WTC11 (cell line): ENCODE measurements at places on chromosomes 2 and 18. TPM values are rescaled to one million over a fixed set of nuclear protein-coding genes. Genes with fewer than 3 reads are reported as not detected.

Gene C18orf63
- not detected in 3 replicates for total RNA-seq

Gene OTOS
- total RNA-seq, result not detected in 3 replicates

Gene SERPINB13
- total RNA-seq, result not detected in 3 replicates

Gene TRIM43
- 0.11 TPM in 1 of 3 replicates, not detected in the others for total RNA-seq

Gene TMEFF2
- 0.87 to 2.4 TPM (median 2.3 TPM) in 3 replicates for total RNA-seq

DNA sequence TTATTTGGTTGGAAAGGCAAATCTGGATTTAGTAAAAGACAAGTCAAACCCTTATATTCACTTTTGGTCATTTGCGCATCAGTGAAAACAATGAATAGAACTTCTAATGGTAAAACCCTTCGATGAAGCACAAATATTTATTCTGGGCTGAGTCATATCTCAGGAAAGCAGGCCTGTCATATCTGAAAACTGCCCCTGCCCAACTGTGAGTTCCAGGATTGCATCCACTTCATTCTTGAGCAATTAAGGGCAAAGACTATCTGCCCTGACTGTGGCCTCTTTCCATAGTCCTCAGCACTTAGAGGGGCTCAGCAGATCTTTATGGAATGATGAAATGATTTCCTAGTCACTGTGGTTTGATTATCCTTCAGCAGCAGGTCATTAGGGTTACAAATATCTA lies 795.2 kb upstream of the ID2 start:
- peaks cover 96% of the 10 kb centered on the region for H3K4me1 ChIP-seq
- H3K4me3 ChIP-seq, result no peak overlapping the region
- H3K27me3 ChIP-seq, result no peaks in the 10 kb centered on the region
- peak overlapping the region; percentile 89 for H3K27ac ChIP-seq
- DNase-seq, result no peak
- H3K36me3 ChIP-seq, result peaks cover 78% of the 10 kb centered on the region

GRCh38 chr2:161031511-161031910 lies 128.7 kb upstream of the TANK start:
- no peaks in the 10 kb centered on the region for H3K4me1 ChIP-seq
- H3K27me3 ChIP-seq, result no peaks in the 10 kb centered on the region
- no peak overlapping the region for H3K27ac ChIP-seq
- no peak overlapping the region for H3K4me3 ChIP-seq
- H3K36me3 ChIP-seq, result no peaks in the 10 kb centered on the region; the same call in 1 of the 2 replicates

- DNase-seq, result no peak
- H3K27me3 ChIP-seq, result peaks cover 9% of the 10 kb centered on the region
- peak overlapping the region; percentile 90 for H3K27ac ChIP-seq
- H3K4me1 ChIP-seq, result peaks cover 34% of the 10 kb centered on the region
Observed at GRCh38 chr2:240134956-240135520, 1.1 kb downstream of the COPS9 start.

DNA sequence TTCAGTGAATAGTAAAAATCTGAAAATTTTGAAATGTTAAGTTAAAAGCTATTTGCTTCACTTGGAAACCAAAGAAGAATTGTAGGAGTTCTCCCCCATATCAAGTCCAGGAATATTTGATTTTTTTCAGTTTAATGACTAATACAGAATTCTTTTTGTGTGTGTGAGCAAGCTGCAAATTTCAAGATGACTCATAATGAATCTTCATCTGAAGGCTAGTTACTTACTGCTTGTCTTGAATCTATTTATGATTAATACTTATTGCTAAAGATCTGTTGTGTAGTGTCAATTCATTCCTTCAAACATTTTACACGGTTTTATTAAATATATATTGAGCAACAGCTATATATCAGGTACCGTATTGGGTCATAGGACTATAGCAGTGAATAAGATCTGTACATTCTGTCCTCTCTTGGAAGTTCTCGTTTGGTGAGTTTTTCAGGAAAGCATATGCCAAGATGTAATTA lies 47.8 kb upstream of the CAVIN2 start:
- H3K4me1 ChIP-seq, result no peaks in the 10 kb centered on the region
- H3K4me3 ChIP-seq, result no peak overlapping the region
- no peak for DNase-seq
- H3K27me3 ChIP-seq, result no peaks in the 10 kb centered on the region
- H3K36me3 ChIP-seq, result peaks cover 9% of the 10 kb centered on the region

DNA sequence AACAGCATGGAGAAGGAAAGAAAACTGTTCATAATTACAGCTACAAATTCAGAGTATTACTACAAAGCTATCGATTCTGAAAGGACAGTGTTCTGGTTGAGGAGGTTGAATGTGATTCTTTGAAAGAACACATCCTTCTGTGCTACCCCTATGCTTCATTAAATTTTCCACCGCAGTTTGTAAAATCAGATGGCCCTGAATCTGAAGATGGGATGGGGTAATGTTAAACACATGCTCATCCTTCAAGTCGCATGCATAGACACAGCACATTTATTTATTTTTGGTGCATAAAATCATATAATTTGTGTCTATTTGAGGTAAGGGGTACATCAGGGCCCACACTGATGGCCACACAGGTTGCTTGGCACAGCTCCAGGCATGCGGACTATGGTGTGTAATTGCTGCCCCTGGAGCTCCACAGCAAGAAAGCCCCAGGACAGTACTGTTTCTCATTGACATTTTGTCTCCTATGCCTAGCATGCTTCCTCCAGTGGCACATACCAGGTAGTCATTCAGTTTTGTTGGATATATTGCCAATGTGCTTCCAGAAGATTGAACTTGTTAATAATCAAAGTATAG lies 238.8 kb upstream of the TANK start:
- no peak overlapping the region for H3K4me3 ChIP-seq
- H3K27ac ChIP-seq, result no peak overlapping the region
- DNase-seq, result no peak
- no peaks in the 10 kb centered on the region for H3K36me3 ChIP-seq

- no peak overlapping the region for H3K4me3 ChIP-seq
- H3K27ac ChIP-seq, result no peak overlapping the region
- DNase-seq, result no peak
- H3K36me3 ChIP-seq, result no peaks in the 10 kb centered on the region
Observed at GRCh38 chr2:100045000-100045399, 97.4 kb downstream of the AFF3 start.

DNA sequence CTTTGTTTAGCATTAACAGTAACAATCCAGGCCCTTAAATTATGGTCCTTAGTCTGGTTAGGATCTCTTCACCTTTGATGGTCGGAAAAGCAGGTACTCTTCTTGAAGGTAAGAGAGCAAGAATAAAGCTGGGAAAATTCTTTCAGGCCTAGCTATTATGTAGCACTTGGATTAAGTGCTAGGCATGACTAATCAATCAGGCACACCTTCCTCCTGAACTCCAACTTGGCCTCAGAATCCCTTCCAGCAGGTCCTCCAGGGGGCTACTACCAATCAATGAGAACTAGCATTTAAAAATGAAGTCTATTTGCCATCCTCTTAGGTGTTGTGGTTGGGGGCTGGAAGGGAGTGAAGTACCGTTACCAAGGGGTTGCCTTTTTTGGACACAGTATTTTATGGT lies 3.7 kb downstream of the SMYD1 start:
- no peak overlapping the region for H3K4me3 ChIP-seq
- H3K27me3 ChIP-seq, result no peaks in the 10 kb centered on the region
- DNase-seq, result no peak

- H3K27me3 ChIP-seq, result no peaks in the 10 kb centered on the region
- DNase-seq, result no peak
- H3K4me3 ChIP-seq, result no peak overlapping the region
- no peaks in the 10 kb centered on the region for H3K36me3 ChIP-seq
Observed at GRCh38 chr2:98149333-98149697, 62.3 kb downstream of the VWA3B start.

- no peak overlapping the region for H3K27ac ChIP-seq
- H3K27me3 ChIP-seq, result no peaks in the 10 kb centered on the region
Observed at GRCh38 chr18:63648241-63648640, 4.2 kb upstream of the SERPINB4 start.

DNA sequence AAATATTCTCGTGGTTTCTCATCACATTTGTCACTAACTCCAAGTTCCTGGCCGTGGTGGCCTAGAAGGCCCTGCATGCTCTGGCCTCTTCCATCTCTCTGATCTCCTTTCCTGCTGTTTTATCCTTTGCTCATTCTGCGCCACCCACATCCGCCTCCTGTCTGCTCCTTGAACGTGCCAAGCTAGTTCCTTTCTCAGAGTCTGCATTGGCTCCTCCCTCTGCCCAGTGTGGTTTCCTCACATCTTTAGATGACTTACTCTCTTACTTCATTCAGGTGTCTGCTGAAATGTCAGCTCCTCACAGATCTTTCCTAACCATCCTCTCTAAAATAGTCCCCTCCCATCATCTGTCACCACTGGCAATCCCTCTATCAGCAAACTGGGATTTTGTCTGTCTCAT lies 158.6 kb upstream of the RBMS1 start:
- no peak overlapping the region for H3K4me3 ChIP-seq
- H3K27me3 ChIP-seq, result no peaks in the 10 kb centered on the region
- DNase-seq, result no peak

DNA sequence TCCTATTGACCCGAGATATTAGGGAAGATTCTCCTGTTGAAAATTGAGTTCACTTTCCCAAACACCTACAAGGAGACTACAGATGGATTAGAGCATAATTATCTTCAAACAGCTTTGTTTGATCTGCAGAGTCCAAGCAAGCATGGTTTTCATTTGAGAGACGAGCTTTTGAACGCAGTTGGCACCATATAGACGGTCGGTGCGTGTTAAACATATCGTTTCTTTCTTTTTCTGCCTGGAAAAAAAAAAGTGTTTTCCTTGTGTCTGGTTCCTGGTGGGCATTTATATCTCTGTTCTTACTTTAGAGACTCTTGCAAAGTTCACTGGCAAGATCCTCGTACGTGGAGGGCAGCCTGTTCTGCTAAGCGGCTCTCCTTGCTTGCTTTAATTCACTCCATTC lies 248.9 kb downstream of the TMEM182 start:
- H3K4me1 ChIP-seq, result no peaks in the 10 kb centered on the region
- H3K27me3 ChIP-seq, result no peaks in the 10 kb centered on the region
- no peak overlapping the region for H3K4me3 ChIP-seq
- no peak overlapping the region for H3K27ac ChIP-seq
- H3K36me3 ChIP-seq, result no peaks in the 10 kb centered on the region

DNA sequence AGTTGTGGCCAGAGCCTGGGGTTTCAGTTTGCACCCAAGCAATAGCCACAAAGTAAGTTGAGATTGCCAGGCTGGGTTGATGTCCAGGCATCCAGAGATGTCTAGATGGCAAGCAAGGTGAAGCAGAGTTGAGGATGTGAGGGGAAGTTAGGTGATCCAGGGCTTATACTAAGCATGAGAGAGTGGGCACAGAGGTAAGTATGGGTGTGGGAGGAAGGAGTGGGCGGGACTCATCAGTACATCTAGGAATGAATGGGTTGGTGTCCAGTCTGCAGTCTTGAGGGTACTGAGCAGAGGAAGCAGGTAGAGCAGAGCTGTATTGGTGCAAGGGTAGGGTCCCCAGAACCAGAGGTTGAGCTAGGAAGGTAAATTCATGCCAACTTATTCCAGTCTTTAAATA lies 1.5 kb downstream of the SEMA4F start:
- no peak for DNase-seq
- peaks cover 5% of the 10 kb centered on the region for H3K4me1 ChIP-seq
- H3K36me3 ChIP-seq, result no peaks in the 10 kb centered on the region
- H3K4me3 ChIP-seq, result peak overlapping the region; percentile 73; the same call in 1 of the 2 replicates
- no peak overlapping the region for H3K27ac ChIP-seq
- peaks cover 64% of the 10 kb centered on the region for H3K27me3 ChIP-seq

GRCh38 chr2:10721396-10722251 lies at the start of gene ATP6V1C2:
Gene ATP6V1C2 (plus strand): TSS chr2:10721630. CDS start chr2:10722850, 1,220 bp downstream.
- H3K27me3 ChIP-seq, result peaks cover 78% of the 10 kb centered on the region
- DNase-seq, result peak; percentile 71
- H3K27ac ChIP-seq, result no peak within 1 kb of the TSS
- peak within 1 kb of the TSS; percentile 74 for H3K4me3 ChIP-seq

DNA sequence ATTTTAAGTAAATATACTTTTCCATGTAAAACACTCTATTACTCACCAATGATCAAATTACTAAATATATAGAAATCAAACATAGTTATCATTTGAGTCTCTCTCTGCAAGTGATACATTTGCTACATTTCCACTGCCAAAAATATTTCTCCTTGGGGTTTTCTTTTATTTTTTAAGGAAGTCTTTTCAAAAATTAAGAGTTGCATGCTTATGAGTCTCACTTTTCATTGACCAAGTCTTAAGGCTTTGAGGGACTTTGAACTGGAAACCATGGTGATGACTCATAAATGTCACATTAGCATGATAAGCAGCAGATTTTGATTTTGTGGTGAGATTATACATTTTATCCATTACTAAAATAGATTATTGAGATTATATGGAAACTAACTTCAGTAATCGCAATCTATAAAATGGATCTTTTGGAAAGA lies 152.9 kb downstream of the FAM124B start:
- H3K27me3 ChIP-seq, result no peaks in the 10 kb centered on the region
- no peaks in the 10 kb centered on the region for H3K4me1 ChIP-seq
- no peak overlapping the region for H3K27ac ChIP-seq
- no peaks in the 10 kb centered on the region for H3K36me3 ChIP-seq
- no peak overlapping the region for H3K4me3 ChIP-seq
